LHCN-M2 (cell line): ENCODE measurements at places on chromosomes 16 and 17. TPM values are rescaled to one million over a fixed set of nuclear protein-coding genes. Genes with fewer than 3 reads are reported as not detected.

The DHRS7C gene
- total RNA-seq, result not detected in 2 replicates

The EPN3 gene
- total RNA-seq, result 0.11 TPM in 1 of 2 replicates, not detected in the other

The CSH2 gene
- total RNA-seq, result not detected in 2 replicates

The AHSP gene
- not detected in 2 replicates for total RNA-seq

The RBBP6 gene
- total RNA-seq, result 26.0 and 35.3 TPM in 2 replicates

The MYH13 gene
- total RNA-seq, result 0.13 and 0.69 TPM in 2 replicates

The SLC5A2 gene
- total RNA-seq, result not detected in 2 replicates

The VMO1 gene
- total RNA-seq, result 0.17 and 0.38 TPM in 2 replicates
